ENCODE measurements at places on chromosomes 12 and 14. TPM values are rescaled to one million over a fixed set of nuclear protein-coding genes. Genes with fewer than 3 reads are reported as not detected.

GRCh38 chr14:89486961-89487360 is 69.9 kb upstream of the FOXN3 start:
- no peak for DNase-seq

Gene SERPINA6
- not detected for total RNA-seq

Gene DACT1
- total RNA-seq: 21.2 TPM

DNA sequence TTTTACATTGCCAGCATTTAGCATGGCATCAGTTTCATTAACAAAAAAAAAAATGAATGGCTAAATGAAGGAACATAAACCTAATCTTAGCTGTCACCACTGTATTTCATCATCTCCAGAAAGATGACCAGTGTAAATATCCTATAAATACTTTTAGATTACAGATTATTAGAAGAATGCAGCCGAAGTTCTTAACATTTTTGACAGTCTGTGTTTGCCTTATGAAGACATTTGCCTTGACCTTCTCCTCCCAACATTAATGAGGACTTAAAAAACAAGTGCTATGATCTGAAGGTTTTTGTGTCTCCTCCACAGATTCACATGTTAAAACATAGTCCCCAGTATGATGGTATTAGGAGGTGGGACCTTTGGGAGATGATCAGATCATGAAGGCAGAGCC is 253.0 kb downstream of the SNAPC1 start:
- no peak for DNase-seq

DNA sequence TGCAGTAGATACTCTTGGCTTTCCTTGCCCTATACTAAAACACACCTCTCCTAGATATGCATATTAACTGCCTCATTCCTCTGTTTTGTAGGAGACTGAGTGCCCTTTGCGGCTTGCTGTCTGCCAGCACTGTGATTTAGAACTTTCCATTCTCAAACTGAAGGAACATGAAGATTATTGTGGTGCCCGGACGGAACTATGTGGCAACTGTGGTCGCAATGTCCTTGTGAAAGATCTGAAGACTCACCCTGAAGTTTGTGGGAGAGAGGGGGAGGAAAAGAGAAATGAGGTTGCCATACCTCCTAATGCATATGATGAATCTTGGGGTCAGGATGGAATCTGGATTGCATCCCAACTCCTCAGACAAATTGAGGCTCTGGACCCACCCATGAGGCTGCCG is 15.4 kb downstream of the TRAFD1 start:
- no peak for DNase-seq

GRCh38 chr14:95516554-95517181 is at the start of gene SYNE3:
Gene SYNE3 (minus strand): TSS chr14:95516650. CDS start chr14:95475821, 40,829 bp downstream.
- peak; percentile 77 for DNase-seq

Gene DNAI7
- 1.5 TPM for total RNA-seq

Gene SPIC
- not detected for total RNA-seq

GRCh38 chr14:71418532-71419245 is 511.4 kb downstream of the PCNX1 start:
- DNase-seq: no peak

Gene CLEC6A
- total RNA-seq: not detected

Gene INSM2
- not detected for total RNA-seq

Data from tongue (tissue), 3 donors.